ENCODE measurements at places on chromosomes 1 and 21.

- no peak for DNase-seq
Observed at GRCh38 chr1:84311296-84311695, 9.8 kb downstream of the SAMD13 start.

- no peak for DNase-seq
Observed at GRCh38 chr1:57064379-57065140, 98.7 kb upstream of the C8B start.

DNA sequence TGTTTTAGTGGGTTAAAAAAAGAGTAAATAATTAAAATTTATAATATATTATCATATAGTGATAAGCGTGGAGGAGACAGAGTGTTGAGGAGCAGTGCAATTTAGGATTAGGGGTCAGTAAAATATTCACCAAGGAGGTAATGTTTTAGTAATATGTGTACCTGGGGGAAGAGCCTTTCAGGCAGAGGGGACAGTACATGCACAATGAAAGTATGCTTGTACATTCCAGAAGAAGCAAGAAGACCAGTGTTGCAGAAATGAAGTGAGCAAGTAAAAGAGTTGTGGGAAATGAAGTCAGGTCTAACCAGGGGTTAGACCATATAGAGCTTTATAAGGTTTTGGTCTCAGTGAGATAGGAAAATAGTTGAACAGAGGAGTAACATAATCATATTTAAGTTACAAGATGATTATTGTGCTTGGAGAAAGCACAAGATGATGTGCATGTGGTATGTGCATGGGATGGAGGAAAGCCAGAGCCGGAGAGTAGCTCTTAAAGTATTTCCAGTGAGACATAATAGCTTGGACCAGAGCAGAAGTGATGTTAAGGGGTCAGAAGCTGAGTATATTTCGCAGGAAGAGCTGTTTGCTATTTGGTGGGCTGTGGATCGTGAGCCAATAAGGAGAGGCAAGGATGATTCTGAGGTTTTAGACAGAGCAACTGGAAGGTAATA, 44.8 kb downstream of the SNX7 start:
- DNase-seq, result no peak

- no peak for DNase-seq
Observed at GRCh38 chr1:51378871-51379270, 48.5 kb upstream of the TTC39A start.

GRCh38 chr1:237235091-237235490, 193.1 kb downstream of the RYR2 start:
- DNase-seq, result no peak

- no peak for DNase-seq
Observed at GRCh38 chr1:10267319-10267718, 56.9 kb downstream of the KIF1B start.

DNA sequence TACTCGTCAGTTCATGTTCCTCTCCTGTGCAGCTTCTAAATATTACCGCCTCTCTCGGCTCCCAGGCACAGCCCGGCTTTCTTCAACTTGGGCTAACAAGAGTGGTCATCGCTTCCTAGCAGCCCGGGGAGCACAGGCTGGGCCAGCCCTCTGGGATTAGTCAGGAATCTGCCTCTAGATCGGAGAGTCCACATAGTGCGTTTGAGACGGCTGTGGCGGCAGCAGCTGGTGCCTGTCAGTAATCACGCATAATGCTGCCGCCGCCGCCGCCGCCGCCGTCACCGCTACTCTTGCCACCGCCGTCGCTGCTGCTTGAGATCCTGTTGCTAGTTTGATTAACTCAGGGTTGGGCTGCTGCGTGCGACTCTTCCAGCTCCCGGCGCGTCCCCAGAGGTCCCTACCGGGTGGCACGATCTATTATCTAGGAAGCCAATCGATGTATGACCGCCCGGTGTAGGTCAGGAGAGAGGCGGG, at the start of gene RXRG:
RXRG (minus strand) TSS at position 230 of the 474 bp plus-strand sequence. CDS start 233 bp downstream, outside the sequence.
- DNase-seq, result peak; percentile 24

DNA sequence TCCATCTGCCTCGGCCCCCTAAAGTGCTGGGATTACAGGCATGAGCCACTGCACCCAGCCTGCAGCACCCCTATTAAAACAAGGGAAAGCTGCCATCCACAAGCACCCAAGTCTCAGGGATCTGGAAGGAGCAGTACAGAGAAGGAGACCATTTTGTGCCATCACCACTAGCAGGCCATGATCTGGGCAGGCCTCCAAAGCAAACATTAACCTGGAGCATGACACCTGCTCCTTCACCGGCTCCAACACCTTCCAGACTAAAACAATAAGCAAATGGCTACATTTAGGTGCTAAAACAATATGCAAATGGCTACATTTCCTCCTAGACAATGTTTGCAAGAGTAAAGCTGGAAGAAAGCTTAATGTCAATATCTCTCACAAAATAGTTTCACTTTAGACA, 16.7 kb downstream of the MEAF6 start:
- DNase-seq, result no peak

DNA sequence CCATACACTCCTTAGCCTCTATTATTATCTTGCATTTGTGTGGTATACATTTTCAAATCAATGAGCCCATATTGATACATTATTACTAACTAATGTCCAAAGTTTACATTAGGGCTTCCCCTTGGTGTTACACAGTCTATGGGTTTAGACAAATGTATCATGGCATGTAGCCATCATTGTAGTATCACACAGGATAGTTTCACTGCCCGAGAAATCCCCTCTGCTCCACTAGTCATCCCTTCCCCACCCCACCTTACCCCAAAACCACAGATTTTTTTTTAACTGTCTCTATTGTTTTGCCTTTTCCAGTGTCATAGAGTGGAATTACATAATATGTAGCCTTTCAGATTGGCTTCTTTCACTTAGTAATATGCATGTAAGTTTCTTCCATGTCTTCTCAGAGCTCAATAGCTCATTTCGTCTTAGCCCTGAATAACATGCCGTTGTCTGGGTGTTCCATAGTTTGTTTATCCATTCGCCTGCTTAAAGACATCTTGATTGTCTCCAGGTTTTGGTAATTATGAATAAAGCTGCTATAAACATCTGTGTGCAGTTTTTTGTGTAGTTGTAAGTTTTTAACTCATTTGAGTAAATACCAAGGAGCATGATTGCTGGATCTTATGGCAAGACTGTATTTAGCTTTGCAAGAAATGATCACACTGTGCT, 86.4 kb upstream of the LYST start:
- DNase-seq, result peak; percentile 47

DNA sequence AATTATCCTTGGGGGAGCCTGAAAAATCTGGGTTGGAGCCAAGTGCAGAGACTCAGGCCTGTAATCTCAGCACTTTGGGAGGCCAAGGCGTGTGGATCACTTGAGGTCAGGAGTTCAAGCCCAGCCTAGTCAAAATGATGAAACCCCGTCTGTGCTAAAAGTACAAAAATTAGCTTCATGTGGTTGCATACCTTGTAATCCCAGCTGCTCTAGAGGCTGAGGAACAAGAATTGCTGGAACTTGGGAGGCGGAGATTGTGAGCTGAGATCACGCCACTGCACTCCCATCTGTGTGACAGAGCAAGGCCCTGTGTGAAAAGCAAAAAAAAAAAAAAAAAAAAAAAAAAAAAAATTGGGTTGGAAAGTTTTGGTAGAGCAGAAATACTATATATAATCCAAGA, 1563.6 kb upstream of the PRMT6 start:
- no peak for DNase-seq

DNA sequence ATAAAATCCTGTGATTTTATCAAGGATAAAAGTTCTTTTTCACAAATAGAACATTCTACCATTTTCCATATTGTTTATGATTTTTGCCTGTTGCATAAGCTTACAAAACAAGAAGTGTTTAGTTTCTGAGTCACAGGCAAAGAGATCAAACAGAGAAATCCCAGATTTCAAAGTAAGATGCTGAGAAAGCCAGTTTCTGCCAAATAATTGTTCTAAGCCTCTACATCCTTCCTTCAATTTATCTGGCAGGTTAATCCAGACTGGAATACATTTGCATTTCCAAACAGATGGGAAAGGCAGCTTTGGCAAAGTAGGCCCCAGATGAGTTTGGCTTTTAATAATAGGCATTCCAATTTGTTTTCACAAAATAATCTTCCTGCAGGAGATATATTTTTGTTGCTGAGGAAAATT, 2.5 kb downstream of the SLC1A7 start:
- no peak for DNase-seq

GRCh38 chr1:100700586-100700985, 19.0 kb upstream of the VCAM1 start:
- no peak for DNase-seq

GRCh38 chr1:205680073-205680851, at the start of gene SLC45A3:
TSS of gene SLC45A3 (minus strand) at chr1:205680509. CDS start at chr1:205664656, 15,853 bp downstream.
- peak; percentile 68 for DNase-seq

DNA sequence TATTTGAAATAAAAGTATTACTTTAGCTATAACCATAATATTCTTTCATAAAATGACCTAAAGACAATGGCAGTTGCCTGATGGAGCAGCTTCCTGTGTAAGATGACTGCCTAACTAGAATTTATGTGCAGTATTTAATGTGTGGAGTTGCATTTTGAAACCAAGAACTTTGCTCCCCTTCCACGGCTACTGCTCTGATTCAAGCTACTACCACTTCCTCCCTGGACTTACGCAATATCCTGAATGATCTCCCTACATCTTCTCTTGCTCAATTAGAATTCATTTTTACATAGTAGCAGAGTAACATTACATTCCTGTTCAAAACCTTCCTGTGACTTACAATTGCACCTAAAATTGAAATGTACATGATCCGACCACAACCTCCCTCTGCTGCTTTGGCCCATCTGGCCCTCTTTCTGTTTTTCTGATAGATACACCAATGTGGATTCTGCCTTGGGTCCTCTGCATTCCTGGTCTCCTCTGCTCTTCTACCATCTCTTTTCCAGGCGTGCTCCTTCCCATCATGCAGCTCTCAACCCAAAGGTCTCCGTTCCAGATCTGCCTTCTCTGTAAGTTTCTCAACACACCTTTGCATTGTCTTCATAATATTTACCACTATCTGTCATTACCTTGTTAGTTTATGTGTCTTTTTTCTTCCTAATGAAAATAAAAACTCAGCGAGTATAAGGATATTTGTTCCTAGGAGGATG, 47.4 kb upstream of the USP25 start:
- DNase-seq, result no peak

DNA sequence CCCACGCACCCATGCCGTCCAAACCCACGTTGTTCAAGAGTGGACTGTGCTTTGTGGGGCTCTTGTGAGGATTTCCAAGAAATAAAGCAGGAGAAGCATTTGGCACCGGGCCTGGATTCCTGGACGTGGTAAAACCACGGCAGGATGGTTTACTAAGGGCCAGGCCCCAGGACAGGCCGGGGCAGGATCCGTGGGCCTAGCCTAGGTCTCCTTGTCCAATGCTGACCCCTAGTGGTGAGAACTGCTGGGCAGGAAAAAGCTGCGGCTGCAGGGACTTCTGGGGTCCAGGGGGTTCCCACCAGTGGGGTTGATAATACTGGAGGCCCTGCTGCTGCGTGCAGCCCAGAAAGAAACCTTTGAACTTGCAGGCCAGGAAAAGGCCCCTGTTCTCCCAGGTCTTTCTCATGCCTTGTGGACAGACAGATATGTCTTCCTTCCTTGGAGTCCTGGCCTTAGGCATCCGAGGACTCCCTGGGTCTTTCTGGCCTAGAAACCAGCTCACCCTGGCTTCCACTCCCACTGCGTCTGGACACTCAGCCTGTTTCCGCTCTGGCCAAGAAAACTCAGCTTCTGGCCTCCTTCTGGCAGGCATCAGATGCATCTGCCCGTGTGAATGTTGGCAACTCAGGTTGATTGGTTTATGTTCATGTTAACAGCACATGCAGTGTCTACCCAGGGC, 106.9 kb upstream of the TMEM51 start:
- DNase-seq, result peak; percentile 71

DNA sequence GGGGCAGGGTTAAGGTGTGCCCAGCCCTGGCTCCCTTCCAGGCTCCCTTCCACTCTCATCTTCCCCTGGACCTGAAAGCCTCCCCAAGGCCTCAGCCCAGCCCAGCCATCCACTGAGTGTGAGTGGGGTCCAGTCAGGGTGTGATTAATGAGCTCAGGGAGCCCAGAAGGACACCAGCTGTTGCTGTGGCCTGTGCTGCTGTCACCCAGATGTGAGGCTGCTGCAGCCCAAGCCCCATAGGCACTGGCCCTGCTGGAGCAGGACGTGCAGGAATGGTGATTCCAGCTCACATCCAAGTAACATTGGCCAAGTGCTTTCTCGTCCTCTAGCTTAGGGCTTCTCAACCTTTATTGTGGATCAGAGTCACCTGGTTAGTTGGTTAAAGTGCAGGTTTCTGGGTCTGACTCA, 77.6 kb downstream of the EPHB2 start:
- no peak for DNase-seq

- peak; percentile 21 for DNase-seq
Observed at GRCh38 chr1:228404107-228404720, 2.4 kb downstream of the TRIM11 start.

- no peak for DNase-seq
Observed at GRCh38 chr1:9166289-9167235, 37.7 kb upstream of the GPR157 start.

GRCh38 chr1:234605983-234606783, 3.8 kb downstream of the IRF2BP2 start:
- DNase-seq, result peak; percentile 47

- DNase-seq, result no peak
Observed at GRCh38 chr1:152902636-152903035, 5.7 kb upstream of the IVL start.

Measured in stimulated activated naive CD8-positive, alpha-beta T cell treated with anti-CD3 and anti-CD28 coated beads, Interleukin-15, Interleukin-2, amounts not matched to agents 100 U/mL and 50 U/mL, for 24 hours (primary cell).